ENCODE measurements at places on chromosomes 2 and 18. TPM values are rescaled to one million over a fixed set of nuclear protein-coding genes. Genes with fewer than 3 reads are reported as not detected.
A peak's percentile ranks its signal among the peaks of the same experiment; 100 is the strongest.

Gene SF3B1
- 404 TPM for total RNA-seq

Gene EHBP1
- total RNA-seq, result 67.4 TPM

Gene SCYGR4
- total RNA-seq, result not detected

Gene UGT1A4
- not detected for total RNA-seq

Gene ST6GAL2
- 16.3 TPM for total RNA-seq

Gene PLEK
- not detected for total RNA-seq

Gene SLC9A4
- total RNA-seq, result 0.11 TPM

Gene GULP1
- total RNA-seq, result 58.5 TPM

Gene PRKAG3
- 2.9 TPM for total RNA-seq

Gene LAMA1
- 99.8 TPM for total RNA-seq

Gene IL1RL1
- total RNA-seq, result 0.09 TPM

Gene HNRNPA3
- total RNA-seq, result 264 TPM

- DNase-seq, result no peak
Observed at GRCh38 chr2:74375838-74376237, 4.3 kb downstream of the DCTN1 start.

DNA sequence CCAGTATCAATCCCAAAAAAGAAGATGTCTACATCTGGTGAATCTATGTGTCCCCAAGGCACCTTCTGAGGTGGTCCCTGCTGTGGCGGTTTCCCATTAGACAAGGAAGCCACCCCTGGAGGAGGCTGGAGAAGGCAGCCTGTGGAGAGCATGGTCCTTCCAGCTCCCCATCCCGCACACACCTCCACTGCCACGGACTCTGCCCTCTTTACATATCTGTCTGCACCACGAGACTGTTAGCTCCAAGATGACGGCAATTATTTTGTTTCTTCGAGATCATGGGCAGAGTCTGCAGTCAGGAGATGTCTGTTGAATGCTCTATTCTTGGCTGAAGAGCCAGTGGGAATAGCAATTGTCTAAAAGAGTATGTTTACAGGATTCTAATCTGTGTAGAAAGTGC lies 132.0 kb downstream of the OSR1 start:
- no peak for DNase-seq

- no peak for DNase-seq
Observed at GRCh38 chr2:128494640-128495321, 176.1 kb upstream of the HS6ST1 start.

DNA sequence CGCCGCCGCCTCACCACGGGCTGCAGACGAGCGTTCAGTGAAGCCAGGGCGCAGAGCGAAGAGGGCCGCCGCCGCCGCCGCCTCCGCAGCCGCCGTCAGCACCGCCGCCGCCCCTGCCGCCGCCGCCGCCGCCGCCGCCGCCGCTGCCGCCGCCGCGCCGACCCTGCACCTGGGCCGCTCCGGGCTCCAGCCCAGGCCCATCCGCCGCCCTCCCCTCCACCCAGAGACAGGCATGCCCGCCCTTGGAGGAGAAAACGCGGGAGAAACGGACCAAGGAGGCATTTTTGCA lies 3.0 kb downstream of the POU3F3 start:
- no peak for DNase-seq

DNA sequence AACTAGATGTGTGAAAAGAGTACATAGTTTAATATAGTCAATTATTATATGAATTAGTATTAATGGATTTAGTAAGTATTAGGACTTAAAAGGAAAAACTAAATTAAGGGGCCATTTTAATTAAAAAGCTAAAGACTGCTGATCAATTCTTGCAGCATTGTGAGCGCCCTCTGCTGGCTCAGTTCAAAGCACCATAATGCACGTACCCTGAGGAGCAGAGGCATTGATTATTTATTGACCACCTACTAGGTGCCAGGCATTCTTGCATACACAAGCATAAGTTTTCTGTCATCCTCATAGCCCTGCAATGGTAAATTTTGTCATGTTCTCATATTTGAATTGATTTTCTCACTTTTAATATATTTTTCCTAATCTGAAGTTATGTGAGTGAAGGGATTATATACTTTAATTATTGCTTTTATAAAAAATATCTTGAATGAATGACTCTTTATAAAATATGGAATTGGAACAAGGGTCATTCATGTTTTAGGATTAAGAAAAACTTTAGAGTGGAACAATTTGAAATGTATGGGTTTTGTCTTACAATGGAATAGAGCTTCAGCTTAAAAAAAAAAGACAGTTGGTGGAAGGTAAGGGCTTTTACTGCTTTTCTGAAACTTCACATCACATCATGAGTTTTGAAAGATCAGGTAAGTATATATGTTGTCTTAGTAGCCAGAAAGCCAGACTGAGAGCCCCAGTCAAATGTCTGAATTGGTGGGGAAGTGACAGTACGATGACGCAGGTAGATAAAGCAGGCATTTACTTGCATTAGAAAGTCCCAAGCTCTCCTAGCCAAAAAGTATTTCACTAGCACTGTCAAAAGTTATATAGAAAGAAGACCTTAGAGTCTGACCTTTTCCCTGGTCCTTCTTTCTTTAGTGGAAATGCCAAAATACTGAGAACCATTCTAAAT lies 9.7 kb downstream of the ITGA4 start:
- peak; percentile 33 for DNase-seq

- DNase-seq, result no peak
Observed at GRCh38 chr2:60119778-60120177, 433.7 kb downstream of the BCL11A start.

DNA sequence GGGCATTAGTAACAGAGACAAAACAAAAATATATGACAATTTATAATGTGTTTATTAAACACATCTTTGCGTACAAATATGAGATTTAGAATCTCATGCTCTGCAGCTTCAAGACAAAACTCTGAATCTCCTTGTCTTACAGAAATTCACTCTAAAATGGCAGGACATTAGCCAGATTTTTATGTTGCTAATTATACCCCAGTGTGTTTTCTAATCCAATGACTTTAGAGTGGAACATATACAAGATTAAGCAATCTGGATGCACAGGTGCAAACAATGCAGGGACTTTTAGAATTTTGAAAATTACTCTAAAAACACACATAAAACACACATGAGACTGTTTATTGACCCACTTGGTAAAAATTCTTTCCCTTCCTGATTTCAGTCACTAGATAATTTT lies 85.9 kb downstream of the CALCRL start:
- no peak for DNase-seq

- no peak for DNase-seq
Observed at GRCh38 chr2:241514986-241515737, 6.8 kb upstream of the STK25 start.

DNA sequence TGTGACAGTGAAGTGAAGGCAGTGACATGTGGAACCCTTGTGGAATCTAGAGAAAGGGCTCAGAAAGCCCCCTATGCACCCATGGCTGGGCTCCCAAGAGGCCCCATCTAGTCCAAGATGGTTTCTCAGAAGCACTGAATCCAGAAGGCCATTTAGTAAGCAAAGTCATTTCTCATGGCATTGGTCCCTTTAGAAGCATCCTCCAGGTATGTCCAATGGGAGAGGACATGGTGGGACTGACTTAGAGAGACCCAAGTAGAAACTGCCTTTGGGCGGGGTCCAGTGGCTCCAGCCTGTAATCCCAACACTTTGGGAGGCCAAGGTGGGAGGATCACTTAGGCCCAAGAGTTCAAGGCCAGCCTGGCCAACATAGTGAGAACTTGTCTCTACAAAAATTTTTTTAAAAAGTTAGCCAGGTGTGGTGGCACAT lies 72.5 kb upstream of the RMDN2 start:
- DNase-seq, result no peak

DNA sequence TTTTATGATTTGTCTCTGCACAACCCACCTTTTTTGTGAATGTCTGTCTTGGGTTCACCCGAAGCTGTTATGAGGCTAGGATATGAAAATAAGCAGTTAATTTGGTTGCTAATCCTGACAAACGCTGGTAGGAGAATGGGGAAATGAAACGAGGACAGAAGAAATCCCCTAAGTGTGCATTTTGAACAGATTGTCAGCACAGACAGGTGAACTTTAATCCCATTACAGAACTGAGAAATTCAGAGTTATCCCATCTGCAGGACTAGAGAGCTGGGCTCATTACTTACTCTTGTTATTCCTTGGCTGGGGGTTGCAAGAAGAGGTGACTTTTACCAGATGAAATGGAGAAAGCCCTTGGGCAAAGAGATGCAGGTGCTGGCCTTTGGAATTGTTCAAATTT lies 123.3 kb upstream of the NYAP2 start:
- DNase-seq, result no peak

DNA sequence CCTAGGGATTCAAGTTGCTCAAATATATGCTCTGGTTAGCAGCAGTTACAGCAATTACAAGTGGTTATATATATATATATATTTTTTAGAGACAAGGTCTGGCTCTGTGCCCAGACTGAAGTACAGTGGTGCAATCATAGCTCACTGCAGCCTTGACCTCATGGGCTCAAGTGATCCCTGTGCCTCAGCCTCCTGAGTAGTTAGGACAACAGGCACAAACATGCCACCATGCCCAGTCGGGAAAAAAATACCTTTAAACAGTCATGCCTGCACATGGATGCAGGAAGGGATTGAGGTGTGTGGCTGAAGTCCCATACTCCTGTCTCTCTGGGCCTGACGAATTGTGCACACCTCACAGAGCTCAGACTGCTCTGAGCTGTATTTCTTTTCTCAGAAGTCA lies 19.6 kb upstream of the DNAH7 start:
- DNase-seq, result no peak

DNA sequence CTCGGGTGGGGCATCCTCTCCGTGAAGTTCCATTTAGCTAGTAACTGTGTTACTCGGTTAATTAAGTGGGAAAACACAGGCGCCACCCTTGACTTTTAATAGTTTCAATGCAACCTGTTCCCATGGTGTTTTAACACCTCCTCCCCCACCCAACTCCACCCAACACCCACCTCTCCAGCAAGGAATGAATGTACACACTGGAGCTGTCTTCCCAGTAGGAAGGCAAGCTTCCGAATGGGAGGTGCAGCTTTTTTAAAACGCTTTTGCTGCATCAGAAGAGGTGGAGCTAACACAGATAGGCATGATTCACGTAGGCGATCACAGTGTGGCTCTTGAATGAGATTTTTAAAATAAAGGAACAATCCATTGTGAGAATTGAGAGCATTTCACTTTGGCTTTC lies 73.8 kb upstream of the AGAP1 start:
- no peak for DNase-seq

- DNase-seq, result peak; percentile 62
Observed at GRCh38 chr18:6885992-6886796, 156.7 kb downstream of the ARHGAP28 start.

GRCh38 chr18:76545433-76546087 lies 50.5 kb upstream of the ZNF516 start:
- DNase-seq, result no peak

- no peak for DNase-seq
Observed at GRCh38 chr2:37816686-37817085, 108.4 kb upstream of the RMDN2 start.

- DNase-seq, result no peak
Observed at GRCh38 chr2:113823716-113824595, 65.9 kb upstream of the ACTR3 start.

- DNase-seq, result no peak
Observed at GRCh38 chr2:120818441-120818920, 82.8 kb downstream of the GLI2 start.

GRCh38 chr18:39843546-39843945 lies 2111.5 kb upstream of the PIK3C3 start:
- no peak for DNase-seq

GRCh38 chr2:3197308-3197707 lies 180.3 kb downstream of the EIPR1 start:
- no peak for DNase-seq

DNA sequence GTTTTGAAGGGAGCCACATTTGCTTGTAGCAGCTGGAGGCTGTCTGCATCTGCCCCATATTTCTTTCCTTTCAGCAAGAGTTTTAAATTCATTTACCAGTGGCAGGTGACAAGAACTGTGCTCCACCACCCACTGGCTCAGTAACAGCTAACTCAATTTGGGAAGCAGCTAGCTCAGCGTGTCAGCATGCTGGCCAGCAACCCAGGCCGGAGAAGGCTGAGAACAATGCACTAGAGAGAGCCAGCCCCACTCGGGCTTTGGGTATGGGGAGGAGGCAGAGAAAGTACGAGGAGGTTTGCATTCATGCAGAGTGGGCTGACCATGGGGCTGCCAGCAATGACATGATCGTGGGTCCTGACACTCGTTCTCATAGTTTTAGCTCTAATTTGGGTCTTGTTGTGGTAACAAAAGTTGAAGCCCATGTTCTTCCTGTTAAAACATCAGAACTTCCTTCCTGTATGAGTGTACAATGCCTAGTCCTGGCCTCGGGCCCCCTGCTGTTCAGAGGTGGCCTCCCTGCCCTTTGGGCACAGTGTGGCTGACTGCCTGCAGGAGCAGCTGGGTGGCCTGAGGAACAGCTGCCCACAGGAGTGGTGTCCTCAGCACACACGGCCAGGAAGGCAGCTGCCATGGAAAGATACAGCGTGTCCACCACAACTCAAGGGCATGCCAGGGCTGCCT lies 23.0 kb downstream of the CDC42EP3 start:
- DNase-seq, result no peak

DNA sequence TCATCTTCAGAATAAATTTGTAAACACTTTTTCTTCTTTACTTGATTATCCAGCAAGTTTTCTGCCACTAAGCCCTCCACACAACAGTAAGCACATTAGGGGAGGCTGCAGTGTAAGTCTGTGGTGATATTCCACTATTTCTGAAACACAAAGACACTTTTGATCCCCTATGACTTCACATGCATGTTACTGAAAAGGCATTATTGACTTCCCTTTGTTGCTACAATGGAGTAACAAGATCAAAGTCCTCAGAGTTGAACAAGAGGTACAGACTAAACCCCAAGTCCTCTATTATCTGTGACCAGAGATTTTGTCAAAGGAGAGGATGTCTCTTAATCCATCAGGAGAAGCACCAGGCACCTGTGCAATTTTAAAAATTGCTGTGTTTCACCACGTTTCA lies 157.9 kb downstream of the CD226 start:
- DNase-seq, result no peak

DNA sequence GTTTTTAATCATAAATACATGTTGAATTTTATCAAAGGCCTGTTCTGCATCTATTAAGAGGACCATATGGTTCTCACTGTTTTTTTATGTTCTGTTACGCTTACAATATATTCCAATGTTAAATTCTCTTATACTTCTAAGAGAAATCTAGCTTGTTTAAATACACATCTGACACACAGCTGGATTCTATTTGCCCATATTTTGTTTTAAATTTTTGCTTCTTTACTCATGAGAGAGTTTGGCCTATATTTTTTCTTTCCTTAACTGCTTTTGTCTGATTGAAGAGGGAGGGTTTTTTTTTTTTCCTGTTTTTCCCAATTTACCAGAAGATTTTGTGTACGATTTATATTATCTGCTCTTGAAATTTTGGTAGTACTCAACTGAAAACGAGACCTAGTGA lies 34.9 kb downstream of the RNF144A start:
- no peak for DNase-seq

GRCh38 chr2:9941196-9941995 lies 10.1 kb upstream of the GRHL1 start:
- DNase-seq, result no peak
